NCI-H2029 treated with DMSO at 0.1 percent for 48 hours (cell line): ENCODE measurements at places on chromosomes 12 and 14.
A peak's percentile ranks its signal among the peaks of the same experiment; 100 is the strongest.

DNA sequence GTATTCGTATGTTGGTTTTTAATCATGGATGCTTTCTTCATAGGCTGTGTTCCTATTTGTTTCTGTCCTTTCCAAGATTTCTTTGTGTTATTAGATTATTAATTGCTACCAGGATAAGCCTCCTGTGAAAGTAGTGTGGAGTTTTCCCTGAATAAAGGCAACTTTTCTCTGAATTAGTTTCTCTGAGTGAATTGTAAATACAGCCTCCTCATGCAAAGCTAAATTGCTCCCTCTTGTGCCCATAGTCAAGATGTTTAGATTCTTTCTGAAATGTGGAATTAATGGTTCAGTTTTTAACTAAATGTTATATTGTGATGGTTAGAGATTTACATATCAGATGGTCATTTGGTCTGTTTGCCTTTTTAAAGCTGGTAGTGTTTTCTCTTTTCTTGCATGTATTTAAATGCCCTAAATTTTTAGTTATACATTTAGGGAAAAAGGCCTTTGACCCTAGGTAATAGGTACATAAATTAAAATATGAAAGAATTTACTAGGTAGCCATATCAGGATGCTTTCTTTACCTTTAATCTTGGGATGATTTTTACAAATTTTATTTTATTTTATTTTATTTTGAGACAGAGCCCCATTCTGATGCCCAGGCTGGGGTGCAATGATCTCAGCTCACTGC, 8.9 kb downstream of the APAF1 start:
- DNase-seq: peak; percentile 22

DNA sequence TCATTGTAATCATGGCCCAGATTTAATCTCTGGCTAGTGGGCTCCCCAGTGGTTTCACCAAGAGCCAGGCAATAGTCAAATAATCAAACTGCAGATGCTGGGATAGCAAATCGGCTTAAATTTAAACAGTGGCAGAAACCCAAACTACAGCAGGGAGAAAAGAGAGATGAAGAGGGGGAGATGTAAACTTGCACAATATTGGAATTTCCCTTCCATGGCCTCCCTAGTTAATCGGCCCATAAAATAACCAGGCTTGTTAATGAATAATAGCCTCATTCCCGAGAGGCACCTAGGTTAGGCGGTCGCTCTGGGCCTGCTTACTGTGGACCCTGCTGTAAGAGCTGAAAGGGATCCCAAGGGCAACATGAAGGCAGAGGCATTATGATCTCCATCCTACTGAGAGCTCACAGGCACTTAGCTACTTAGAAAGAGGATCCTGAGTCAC, 116.2 kb downstream of the NUAK1 start:
- no peak for DNase-seq

DNA sequence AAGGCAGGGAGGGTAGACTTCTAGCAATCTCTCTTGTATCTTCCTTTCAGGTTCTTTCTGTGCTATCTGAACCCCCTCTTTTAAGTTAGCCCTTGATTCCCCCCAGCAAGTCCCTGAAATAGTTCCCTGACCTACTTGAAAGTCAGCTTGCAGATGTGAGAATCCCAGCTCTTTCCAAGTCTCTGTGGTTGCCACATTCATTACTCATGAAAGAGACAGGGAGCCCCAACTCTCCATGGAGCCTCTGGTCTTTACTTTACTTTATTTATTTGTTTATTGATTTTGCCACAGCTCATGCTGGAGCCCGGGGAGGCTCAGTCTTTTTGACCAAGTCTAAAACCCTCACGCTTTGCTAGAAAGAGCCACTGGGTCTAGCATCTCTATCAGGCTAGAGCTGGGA, 193.6 kb upstream of the FAR2 start:
- no peak for DNase-seq

DNA sequence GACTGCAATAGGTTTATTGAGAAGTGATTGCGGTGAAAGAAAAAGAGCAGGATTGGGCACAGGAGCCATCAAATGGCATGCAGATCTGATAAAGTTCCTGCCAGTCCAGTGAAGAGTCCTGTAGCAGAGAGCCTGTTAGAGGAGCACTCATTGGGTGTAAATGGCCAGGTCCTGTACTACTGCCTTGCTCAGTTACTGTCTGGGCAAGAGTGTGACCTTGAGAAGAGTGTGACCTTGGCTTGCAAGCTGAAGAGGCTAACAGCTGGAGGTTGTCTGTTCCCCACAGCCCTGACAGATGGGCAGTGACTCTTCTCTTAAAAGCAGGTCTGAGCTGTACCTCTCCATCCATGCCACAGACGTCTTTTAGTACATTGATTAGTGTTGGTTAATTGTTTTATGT, 148.6 kb upstream of the SLC38A2 start:
- no peak for DNase-seq

GRCh38 chr12:70722584-70723343, 85.5 kb upstream of the PTPRB start:
- DNase-seq: no peak

DNA sequence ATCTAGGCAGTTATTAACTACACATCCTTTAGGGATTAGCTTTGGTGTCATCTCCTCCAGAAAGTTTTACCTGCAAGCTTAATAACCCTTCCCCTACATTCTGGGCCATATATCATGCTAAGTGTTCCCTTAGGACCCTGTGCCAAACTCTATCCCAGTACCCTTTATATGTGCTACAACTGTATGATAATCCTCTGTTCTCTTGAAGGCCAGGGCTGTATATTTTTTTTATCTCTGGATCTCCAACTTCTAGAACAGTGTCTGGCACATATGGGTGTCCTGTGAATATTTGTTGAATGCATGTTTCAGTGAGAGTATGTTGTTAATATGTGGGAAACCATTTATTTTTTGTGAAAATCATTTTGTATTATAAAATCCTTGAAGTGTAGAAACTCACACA, 106.7 kb downstream of the PPM1A start:
- DNase-seq: no peak

DNA sequence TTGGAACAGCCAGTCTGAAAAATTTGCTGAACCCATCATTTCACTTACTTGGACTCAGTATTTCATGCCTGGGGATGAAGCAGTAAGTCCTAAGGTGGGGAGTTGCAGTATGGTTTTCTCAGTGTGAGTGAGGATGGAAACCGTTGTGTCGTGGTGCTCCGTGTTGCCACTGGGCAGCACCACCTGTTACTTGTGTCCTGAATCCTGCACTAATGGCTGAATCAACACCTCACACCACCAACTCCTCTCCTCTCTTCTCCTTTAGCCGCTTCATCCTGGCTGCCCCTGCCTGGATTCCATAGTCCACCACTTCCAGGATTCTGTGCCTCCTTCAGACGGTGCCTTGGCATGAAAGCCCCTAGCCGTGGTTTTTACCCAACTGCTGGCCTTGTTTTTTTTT, 3.0 kb upstream of the EP400 start:
- no peak for DNase-seq

- DNase-seq: no peak
These were observed 266.3 kb downstream of the ZFP36L1 start for GRCh38 chr14:68526512-68527091.

- DNase-seq: no peak
These were observed 72.8 kb upstream of the NPAS3 start for GRCh38 chr14:32865827-32866376.

DNA sequence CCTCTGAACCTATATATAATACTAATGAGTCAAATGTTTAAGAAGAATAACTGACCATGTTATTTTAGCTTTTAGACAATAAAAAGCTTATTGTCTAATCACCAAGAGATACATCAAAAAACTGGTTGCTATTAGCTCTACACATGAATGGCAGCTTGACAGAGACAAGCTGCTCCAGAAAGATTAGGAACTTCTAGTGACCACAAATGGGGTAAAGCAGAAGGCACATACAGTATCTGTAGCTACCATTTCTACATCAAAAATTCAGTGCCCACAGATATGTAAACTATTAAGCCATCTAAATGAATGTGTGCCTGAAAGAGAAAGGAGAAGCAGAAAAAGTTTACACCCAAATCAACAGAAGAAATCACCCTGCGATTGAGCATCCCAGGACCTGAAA, 2.4 kb downstream of the AREL1 start:
- DNase-seq: no peak

DNA sequence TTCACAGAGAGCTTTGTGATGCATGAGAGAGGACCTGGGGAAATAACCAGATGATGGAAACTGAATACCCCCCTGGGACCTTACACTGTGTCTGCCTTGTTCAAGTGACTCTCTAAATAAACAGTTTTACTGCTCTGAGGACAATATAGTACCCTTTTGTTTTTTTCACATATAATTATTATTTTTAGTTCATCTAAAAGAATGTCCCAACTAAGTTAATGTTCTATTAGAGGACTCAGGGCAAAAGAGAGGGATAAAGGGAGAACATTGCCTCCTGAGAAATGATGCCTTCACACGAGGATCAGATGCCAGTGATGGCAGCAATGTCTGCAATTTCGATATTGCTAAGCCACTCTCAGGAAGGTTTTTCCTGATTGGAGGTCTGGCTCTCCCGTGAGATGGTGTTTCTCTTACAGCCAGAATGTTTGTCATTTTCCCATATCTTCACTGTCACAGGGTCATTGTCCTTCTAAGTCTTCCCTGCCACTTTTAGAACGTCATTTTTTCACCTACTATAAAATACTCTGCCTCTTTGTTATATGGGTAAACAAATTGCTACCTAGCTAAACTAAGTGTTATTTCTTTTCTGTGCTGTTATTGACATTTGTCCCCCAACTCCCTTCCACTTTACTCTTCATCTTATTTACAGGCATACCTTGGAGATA, 201.6 kb downstream of the RAD51B start:
- DNase-seq: peak; percentile 34

- DNase-seq: peak; percentile 49
These were observed 608 bp downstream of the PTGES3 start for GRCh38 chr12:56687223-56688128.

DNA sequence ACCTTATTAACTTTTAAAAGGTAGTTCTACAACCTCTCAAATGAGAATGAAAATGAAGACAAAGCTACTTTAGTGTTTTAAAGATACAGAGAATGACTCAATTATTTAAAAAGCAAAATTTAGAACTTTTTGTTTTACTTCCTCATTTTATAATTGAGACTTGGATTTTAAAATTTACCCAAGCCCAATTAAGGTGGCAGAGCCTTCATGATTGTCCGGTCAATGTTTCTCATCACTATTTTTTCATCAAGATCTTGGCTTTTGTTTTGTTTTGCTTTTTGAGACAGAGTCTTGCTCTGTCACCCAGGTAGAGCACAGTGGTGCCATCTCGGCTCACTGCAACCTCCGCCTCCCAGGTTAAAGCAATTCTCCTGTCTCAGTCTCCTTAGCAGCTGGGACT, 32.7 kb downstream of the PPP4R3A start:
- no peak for DNase-seq
